Activated CD4-positive, alpha-beta T cell treated with anti-CD3 and anti-CD28 coated beads for 1 hour (primary cell): ENCODE measurements at places on chromosomes 5 and 9.

GRCh38 chr9:105346273-105346672, 101.6 kb upstream of the FSD1L start:
- no peak for DNase-seq

DNA sequence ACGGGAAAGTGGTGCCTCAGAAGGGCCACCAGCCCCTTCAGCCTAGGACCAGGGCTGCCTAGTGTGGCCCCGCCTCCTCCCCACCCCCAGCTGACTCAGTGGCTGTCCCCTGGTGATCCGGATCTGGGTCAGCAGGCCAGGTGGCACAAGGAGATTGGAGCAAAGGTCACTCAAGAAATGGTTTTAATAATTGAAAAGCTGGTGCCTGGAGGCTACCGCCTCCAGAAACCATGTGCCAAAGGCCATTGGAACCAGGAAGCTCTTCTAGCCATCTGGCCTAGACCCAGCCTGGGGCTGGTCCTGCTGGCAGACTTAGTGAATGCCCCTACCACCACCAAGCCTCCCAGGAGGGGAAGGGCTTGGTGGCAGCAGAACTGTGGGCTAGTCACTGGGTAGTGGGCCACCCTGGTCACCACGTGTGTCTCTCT, 1.5 kb downstream of the ST6GALNAC4 start:
- DNase-seq, result no peak

DNA sequence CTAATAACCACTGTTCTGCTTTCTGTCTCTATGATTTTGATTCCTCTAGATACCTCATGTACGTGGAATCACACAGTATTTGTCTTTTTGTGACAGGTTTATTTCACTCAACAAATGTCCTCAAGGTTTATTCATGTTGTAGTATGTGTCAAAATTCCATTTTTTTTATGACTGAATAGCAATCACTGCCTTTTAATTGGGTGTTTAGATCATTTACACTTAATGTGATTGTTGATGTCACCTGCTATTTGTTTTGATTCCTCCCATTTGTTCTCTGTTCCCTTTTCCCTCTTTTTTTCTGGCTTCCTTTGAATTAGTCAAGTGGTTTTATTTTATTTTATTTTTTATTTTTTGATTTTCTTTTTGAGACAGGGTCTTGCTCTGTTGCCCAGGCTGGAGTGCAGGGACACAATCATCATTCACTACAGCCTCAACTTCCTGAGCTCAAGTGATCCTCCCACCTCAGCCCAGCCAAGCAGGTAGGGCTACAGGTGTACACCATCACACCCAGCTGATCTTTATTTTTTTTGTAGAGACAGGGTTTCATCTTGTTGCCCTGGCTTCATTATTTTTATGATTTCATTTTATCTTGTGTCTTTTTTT, 41.6 kb downstream of the LHX3 start:
- no peak for DNase-seq

DNA sequence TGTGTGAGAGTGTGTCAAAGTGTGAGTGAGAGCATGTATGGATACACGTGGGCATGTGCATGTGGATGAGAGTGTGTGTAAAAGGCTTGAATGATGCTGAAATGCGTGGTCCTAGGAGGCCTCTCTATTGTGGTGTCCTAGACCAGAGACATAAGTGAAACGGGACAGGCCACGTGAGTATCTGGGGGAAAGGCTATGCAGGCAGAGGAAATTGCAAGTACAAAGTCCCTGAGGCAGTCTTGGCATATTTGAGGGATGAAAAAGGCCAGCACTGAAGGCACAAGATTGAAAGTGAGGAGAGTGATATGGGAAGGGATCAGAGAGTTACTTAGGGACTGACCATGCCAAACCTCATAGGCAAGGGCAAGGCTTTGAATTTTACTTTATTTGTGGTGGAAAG, 67.2 kb upstream of the CCDC152 start:
- no peak for DNase-seq

GRCh38 chr5:84764227-84764626, 379.5 kb upstream of the EDIL3 start:
- no peak for DNase-seq

DNA sequence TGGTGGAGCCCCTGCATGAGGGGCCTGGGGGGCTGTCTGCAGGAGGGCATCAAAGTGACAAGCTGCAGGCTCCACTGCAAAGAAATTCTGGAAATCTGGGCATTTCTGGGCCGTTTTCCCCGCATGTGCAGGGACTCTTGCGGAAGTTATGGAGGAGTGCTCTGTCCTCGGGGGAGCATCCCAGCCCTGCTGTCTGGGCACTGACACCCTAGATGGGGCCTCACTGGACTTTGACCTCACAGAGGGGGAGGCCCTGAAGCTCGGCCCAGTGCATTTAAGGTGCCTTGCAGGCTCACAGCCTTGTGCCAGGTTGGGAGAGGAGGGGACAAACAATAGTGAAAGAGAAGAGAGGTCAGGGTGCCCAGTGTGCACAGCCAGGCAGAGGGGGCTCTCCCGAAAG, 35.4 kb downstream of the LHX3 start:
- DNase-seq, result no peak

GRCh38 chr9:114539701-114540380, 34.6 kb upstream of the WHRN start:
- DNase-seq, result no peak

- peak; percentile 56 for DNase-seq
Measured at GRCh38 chr5:177447066-177447610, 524 bp downstream of the PRR7 start.

DNA sequence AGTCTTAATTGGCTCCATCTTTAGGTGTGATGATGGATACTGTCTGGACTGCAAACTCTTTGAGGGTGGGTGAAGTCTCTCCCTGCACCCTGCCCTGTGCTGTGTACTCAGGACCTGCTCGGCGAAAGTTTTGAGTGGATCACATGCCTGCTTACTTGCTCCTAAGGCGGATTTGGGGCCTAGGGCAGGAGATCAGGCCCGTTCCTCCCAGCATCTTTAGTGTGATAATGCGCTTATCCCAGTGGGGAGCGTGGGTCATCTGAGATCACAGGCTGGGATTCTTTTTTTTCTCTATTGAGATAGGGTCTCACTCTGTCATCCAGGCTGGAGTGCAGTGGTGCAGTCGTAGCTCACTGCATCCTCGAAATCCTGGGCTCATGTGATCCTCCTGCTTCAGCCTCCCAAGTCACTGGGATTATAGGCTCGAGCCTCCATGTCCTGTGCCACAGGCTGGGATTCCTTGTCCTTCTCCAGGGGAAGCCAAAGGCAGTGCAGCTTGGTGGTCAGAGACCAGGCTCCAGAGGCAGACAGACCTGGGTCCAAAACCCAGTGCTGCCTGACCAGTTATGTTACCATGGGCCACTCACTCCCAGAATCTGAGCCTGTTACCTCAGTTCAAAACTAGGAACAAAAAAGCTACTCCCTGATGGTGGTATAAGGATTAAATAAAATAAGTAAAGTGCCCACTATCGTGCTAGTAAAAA, 59.7 kb downstream of the ZNF618 start:
- DNase-seq, result no peak

GRCh38 chr9:83472221-83472665, 66.0 kb downstream of the FRMD3 start:
- no peak for DNase-seq

- DNase-seq, result no peak
Measured at GRCh38 chr9:132457504-132458236, 47.7 kb downstream of the CFAP77 start.

- no peak for DNase-seq
Measured at GRCh38 chr9:113503613-113504211, 40.2 kb downstream of the RGS3 start.

DNA sequence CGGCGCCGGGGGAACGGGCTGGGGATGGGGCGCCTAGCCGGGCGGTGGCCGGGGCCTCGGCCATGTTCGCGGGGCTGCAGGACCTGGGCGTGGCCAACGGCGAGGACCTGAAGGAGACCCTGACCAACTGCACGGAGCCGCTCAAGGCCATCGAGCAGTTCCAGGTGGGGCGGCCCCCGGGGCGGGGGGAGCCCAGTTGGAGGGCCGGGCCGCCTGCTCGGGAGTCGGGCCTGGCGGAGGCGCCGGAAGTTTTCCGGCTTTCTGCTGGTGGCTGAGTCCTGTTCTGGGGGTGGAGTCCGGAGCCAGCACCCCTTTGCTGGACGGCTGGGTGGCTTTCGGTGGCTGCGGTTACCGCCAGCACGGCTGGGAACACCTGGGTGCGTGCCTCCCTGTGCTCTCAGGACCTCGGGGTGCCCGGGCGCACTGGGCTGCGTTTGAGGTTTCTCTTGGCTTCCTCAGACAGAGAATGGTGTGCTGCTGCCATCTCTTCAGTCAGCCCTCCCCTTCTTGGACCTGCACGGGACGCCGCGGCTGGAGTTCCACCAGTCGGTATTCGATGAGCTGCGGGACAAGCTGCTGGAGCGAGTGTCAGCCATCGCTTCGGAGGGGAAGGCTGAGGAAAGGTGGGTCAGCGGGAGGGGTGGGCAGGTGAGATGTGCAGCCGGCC, 454 bp downstream of the NELFB start:
- no peak for DNase-seq

DNA sequence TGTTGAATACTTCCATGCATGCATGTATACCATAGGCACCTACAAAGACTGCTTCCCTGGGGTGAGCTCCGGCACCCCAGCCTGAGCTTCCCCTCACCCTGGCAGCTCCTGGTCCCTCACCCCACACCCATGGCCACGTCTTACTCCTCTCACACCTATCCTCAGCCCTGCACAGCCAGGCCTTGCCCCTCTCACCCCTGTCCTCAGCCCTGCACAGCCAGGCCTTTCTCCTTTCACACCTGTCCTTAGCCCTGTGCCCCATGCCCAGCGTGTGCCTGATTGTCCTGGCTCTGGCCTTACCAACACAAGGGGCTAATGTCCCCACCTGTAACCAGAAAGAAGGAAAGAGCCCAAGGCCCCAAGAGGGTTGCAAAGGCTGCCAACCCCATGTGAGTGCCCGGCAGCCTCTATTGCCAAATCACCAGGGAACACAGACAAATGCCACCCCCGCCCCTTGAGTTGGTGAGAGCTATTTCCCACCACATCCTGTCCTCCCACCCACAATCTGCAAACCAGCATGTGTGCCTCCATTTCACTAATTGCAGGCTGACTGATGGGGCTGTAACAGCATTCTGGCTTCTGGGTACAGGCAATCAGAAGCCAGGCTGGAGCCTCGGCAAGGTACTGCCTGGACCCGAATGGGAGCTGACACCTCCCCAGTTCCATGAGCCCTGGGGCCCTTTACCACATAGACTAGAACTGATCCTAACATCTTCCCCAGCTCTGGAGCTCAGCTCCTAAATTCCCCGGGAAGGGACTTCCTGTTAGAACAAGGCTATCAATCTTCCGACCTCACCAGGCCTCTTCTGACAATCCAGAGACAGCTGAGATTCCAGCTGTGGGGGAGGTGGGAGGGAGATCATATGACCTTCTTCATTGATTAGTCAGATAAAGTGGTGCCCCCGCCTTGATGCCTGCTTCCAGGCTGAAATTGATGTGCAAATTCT, 78.2 kb downstream of the FAM114A2 start:
- no peak for DNase-seq

- DNase-seq, result no peak
Measured at GRCh38 chr5:74109344-74109743, 483.3 kb downstream of the ARHGEF28 start.

- DNase-seq, result no peak
Measured at GRCh38 chr5:151003503-151003860, 16.9 kb upstream of the GPX3 start.

DNA sequence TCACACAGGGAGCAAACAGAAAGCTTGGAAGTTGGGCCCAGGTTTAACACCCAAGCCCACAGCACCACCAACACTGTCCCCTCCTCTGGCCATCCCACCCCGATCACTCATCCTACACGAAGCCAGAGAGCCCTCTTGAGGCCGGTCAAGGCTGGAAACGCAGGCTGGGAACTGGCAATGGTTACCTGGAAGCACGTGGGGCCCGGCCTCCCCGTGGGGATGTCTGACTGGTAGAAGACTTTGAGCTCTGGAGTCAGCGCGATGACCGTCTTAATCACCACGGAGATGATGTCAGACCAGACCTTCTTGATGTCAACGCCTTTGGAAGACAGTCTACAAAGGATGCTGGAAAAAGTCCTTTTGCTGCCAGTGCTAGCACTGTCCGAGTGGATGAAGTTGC, 104.1 kb downstream of the TTLL11 start:
- no peak for DNase-seq

DNA sequence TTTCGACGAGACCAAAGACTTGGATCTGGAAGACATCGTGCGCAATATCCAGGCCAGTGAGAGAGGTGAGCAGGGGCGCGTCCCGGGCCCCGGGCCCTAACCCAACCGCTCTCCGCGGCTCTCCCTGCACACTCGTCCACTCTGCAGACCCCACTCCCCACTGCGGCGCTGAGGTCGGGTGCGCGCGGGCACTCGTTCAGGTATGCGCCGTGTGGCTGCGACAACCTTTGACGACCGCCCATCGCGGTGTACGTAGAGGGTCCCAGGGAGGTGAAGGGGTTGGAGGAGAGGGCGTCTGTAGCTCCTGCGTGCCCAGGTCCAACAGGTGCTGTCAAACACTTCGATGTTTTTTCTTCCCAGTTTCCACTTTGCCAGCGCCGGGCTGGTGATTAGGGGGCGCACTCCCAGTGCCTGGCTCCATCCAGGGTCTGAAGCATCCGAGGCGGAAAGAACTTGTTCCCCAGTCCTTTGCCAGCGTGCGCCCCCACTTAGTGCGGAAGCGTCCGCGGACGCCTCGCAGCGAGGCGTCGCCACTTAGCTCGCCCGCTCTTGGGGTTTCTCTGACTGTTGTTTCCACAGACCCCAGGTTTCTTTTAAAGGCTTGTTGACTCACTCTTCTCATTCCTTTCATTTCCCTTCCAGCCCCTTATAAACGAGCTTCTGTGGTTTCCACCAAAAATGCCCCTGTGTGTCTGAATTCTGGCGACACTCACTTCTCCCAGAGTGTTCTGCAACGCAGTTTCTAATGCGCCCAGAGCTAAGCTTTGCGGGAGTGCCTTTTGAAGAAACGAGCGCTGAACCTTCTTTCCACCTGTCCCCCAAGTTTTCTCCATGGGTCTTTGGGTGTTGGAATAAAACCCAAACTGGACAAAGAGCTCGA, 1.6 kb downstream of the NPR3 start:
- no peak for DNase-seq

- no peak for DNase-seq
Measured at GRCh38 chr5:142532781-142533176, 153.1 kb downstream of the FGF1 start.

DNA sequence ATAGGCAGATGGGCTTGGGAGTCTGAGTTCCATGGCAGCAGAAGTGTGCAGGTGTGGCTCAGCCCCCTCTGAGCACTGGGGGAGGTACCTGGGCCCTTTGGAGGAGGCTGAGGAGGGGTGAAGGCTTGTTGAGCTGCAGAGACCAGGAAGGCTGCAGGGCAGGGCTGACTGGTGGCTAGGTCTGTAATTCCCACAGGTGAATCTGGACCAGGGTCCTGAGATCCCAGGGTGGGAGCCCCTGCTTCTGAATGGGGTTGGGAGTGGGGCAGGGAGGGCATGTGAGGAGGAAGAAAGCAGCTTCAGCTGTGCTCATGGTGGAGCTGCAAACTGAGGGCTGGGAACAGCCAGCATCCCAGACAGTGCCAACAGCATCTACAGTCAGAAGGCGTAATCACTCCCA, 111.1 kb downstream of the CACNA1B start:
- DNase-seq, result no peak

DNA sequence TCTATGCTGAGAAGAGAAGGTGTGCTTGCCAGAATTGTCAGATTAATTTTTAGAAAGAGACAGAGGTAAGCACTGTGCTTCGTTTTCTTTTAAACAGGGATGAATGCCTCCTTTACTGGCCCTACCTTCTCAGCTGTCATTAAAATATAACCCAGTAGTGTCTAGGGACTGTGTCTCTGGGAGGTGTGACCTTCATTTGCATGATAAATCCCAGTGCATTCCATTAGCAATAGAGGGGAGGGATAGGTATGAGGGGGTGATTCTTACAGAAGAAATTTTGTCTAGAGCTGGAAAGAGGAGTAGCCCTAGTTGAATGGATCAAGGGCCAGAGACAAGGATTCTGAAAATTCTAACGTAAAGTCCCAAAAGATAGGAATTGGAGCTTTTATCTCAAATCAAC, 351.5 kb downstream of the BNC2 start:
- no peak for DNase-seq
